Esophagus squamous epithelium (tissue), 5 donors: ENCODE measurements at places on chromosomes 13 and 19.

- DNase-seq = no peak
These were observed 2.2 kb downstream of the IGFLR1 start for GRCh38 chr19:35740108-35740422.

DNA sequence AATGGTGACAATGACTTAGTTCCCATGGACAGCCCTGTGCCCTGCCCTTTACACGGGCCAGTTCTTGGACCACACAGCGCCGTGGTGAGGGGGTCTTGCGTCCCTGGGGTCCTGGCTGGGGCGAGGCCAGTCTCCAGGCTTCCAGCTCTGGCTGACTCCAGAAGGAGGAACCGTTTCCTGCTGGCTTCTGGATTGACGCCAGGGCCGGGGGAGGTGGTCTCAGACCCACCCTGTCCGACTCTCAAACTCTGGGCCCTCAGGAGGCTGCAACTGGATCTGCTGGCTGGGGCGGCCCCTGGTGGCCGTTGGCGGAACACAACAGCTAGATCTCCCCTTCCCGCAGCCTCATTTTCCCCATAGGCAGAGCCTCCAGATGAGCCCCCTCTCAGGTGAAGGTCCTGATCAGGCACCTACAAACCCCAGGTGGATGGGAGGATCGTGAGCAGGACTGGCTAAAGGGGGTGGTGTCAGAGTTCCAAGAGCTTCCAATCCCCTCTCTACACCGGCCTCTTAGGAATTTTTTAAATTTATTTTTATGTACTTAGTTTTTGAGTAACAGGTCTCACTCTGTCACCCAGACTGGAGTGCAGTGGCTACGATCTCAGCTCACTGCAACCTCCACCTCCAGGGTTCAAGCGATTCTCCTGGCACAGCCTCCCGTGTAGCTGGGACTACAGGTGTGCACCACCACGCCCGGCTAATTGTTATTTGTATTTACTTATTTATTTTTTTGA lies 8.0 kb downstream of the CCDC194 start:
- DNase-seq = no peak

DNA sequence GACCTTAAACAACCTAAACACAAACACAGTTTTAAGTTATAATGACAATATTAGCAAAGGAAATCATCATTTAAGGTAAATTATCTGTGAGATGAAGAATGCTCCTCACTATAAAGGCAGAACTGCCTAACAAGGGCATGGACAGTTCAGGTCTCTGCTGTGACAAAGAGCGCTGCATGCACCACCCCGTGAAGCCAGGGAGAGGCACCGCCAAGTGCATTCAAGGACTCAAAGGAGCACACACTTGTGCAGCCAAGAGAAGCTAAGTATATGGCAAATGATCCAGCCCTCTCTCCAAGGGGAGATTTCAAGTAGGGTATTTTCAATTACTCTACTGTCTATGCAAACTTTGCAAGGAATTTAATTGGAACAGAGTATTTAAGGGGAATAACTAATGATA lies 126.0 kb downstream of the RAP2A start:
- DNase-seq = no peak

- no peak for DNase-seq
These were observed 15.8 kb downstream of the PLIN4 start for GRCh38 chr19:4502282-4503131.

- no peak for DNase-seq
These were observed 3.7 kb downstream of the TMED1 start for GRCh38 chr19:10831987-10832938.

DNA sequence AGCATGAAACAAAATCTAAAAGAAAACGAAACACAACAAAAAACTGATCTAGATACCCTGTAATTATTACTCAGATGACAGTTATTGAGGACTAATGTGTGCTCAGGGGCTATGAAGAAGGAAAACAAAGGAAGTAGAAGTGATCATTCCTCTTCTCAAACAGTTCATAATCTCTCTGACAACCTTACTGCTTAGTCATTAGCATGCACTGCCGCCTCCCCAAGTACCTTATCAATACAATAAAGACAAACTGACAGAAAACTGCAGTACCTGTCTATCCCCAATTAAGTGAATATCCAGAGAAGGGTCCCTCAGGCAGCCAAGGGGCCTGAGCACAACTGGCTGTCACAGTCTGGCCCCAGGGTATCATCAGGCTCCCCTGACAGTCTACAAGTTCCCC lies 22.0 kb upstream of the POU4F1 start:
- DNase-seq = no peak

DNA sequence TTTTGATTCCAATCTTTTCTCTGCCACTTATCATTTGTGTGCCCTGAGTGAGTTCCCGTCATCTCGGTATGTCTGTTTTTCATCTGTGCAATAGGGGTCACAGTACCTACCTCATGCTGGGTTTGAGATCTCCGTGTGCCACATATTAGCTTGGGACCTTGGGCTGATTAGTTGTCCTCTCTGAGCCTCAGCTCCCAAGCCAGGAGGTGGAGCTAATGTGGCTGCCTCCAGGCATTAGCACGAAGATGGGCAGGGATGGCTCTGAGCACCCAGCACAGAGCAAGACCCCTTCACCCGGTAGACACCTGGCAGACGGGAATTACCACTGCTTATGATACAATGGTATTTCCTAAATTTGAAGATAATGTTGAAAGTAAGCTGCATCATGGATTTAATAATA lies 35.8 kb upstream of the XPO4 start:
- DNase-seq = no peak

DNA sequence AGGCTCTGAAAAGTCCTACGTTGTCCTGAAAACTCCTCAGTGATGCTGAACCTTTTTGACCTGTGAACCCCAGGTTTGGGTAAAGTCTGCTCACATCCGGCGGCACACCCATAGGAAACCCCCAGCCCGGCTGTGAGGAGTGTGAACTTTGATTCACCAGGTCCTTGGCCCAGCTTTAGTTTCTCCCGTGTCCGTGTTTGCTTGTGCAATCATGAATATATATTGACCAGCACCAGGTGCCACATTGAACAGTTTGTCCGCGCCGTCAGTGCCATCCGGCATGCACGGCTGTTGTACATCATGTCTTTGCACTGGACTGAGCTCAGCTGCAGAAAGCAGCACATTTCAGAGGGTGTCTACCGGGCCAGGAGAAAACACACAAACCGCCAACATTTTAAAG lies 45.3 kb downstream of the NFIC start:
- no peak for DNase-seq

- DNase-seq = no peak
These were observed 53.8 kb downstream of the ATP11A start for GRCh38 chr13:112743451-112744167.

DNA sequence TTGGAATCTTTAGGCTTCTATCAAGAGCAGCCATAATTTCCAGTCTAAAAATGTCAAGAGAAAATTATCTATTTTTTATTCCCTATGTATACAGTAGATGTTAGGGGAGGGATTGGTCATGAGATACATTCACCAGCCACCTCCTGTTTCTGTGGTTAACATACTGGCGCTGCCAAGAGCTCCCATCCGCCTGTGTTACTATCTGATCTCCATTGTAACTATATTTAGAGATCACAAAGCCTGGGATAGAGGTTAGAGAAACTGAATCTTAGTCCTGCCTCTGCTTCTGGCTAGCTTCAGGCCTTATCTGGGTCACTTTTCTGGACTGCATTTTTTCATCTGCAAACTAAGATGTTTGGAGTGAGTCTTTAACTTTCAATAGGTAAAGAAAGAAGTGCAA lies 46.3 kb downstream of the POLR1D start:
- no peak for DNase-seq

GRCh38 chr13:52022356-52022755 lies 2.1 kb upstream of the UTP14C start:
- no peak for DNase-seq

GRCh38 chr13:103272770-103273169 lies 206.6 kb upstream of the SLC10A2 start:
- no peak for DNase-seq

DNA sequence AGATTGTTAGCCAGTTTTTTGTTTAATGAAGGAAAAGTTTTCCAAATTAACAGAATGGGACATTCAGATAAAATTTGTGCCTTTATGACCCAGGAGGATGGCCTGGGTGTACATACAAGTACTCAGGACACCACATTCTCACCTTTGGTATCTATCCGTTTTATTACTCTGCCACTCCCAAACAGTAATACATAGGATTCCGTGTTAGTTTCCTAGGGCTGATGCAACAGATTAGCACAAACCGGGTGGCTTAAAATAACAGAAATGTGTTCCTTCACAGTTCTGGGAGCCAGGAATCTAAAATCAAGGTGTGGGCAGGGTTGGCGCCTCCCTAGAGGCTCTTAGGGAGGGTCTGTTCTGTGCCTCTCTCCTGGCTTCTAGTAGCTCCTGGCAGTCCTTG lies 129.9 kb downstream of the GGACT start:
- no peak for DNase-seq
